ENCODE measurements at places on chromosomes 5 and 9. TPM values are rescaled to one million over a fixed set of nuclear protein-coding genes. Genes with fewer than 3 reads are reported as not detected.
A peak's percentile ranks its signal among the peaks of the same experiment; 100 is the strongest.

DNA sequence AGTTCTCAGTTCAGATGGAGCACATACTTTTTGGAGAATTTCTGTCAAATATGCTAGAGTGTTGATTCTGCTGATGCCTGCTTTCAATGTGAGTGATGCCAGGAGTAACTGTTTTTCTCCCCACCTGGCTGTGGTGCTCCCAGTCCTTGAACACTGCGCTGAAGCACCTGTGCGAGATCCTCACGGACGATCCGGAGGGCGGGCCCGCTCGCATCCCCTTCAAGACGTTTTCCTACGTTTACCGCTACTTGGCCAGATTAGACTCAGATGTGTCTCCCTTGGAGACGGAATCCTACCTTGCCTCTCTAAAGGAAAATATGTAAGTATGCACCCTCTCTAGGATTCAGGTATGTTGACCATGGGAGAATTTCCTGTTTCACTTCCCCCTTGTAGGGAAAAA, 19.4 kb downstream of the ROPN1L start:
- no peaks in the 10 kb centered on the region for H3K4me1 ChIP-seq
- H3K4me3 ChIP-seq, result no peak overlapping the region
- H3K36me3 ChIP-seq, result peaks cover 3% of the 10 kb centered on the region
- H3K27me3 ChIP-seq, result no peaks in the 10 kb centered on the region

DNA sequence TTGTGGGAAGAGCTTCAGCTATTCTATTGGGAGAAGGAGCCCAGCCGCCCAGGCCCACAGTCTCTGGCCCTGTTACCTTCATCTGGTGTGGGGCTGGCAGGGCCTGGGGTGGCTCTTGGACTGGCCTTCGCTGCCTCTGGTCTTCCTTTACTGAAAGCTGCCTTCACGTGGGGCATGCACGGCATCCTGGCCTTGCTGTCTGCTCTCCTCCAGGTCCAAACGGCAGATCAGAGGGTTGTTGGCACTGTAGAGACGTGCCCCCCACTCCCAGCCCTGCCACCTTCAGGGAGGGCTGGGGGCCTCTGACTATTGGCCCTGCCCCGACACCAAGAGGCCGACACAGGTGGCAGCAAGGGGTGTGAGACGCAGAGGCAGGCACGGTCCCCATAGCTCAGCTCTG, 291.3 kb upstream of the IRX1 start:
- DNase-seq, result no peak
- H3K27ac ChIP-seq, result no peak overlapping the region
- no peaks in the 10 kb centered on the region for H3K4me1 ChIP-seq
- H3K4me3 ChIP-seq, result no peak overlapping the region
- peaks cover 4% of the 10 kb centered on the region for H3K36me3 ChIP-seq
- H3K27me3 ChIP-seq, result no peaks in the 10 kb centered on the region

GRCh38 chr5:171840711-171841522, 55.3 kb downstream of the SMIM23 start:
- H3K4me3 ChIP-seq, result no peak overlapping the region
- H3K27ac ChIP-seq, result no peak overlapping the region
- H3K36me3 ChIP-seq, result peaks cover 9% of the 10 kb centered on the region
- no peak for DNase-seq
- H3K4me1 ChIP-seq, result peaks cover 10% of the 10 kb centered on the region
- H3K27me3 ChIP-seq, result peaks cover 4% of the 10 kb centered on the region

- H3K4me3 ChIP-seq, result no peak overlapping the region
- no peak overlapping the region for H3K27ac ChIP-seq
- no peak for DNase-seq
- no peaks in the 10 kb centered on the region for H3K27me3 ChIP-seq
These were observed 27.2 kb upstream of the FCN1 start for GRCh38 chr9:134944916-134945315.

- DNase-seq, result no peak
- no peaks in the 10 kb centered on the region for H3K27me3 ChIP-seq
- no peak overlapping the region for H3K4me3 ChIP-seq
- H3K4me1 ChIP-seq, result peaks cover 2% of the 10 kb centered on the region
- H3K27ac ChIP-seq, result peak overlapping the region; percentile 24
These were observed 40.7 kb downstream of the CNTRL start for GRCh38 chr9:121115466-121115865.

DNA sequence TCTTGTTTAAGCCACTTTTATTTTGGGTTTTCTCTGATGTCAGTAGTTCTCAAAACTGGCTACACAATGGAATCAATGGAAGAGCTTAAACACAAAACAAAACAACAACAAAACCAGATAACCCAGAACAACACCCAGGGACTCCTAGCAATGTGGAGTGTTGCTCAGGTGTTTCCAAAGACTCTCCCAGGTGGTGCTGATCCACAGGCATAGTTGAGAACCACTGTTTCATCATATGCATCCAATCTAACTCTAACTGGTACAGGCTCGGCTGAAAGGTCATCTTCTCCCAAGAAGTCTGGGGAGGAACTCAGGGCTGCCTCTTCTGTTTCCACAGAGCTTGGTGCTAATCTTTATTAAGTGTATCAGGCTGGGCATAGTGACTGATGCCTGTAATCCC, 5.4 kb upstream of the ALDH1B1 start:
- peaks cover 2% of the 10 kb centered on the region for H3K27me3 ChIP-seq
- H3K36me3 ChIP-seq, result no peaks in the 10 kb centered on the region
- no peak for DNase-seq
- no peak overlapping the region for H3K27ac ChIP-seq
- H3K4me3 ChIP-seq, result no peak overlapping the region

DNA sequence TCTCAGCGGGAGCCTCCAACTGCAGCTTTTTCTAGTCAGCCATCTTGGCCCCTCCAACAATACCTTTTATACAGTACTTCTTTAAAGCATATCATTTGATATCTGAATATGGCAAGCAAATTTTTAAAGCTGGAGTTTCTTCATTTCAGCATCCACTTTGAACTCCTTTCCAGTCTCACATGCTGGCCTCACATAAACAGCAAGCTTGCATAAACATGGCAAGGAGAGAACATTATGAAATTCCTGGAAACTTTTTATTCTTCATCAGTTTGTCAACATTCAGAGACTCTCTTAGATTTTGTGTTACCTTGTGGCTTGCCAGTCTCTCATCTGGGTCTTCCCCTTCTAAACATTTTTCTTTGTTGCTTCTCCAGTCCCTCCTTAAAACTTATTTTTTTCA, 745.3 kb downstream of the NR2F1-AS1 start:
- no peak overlapping the region for H3K4me3 ChIP-seq
- no peak for DNase-seq
- peaks cover 1% of the 10 kb centered on the region for H3K27me3 ChIP-seq
- H3K27ac ChIP-seq, result no peak overlapping the region

GRCh38 chr9:69971643-69972449, 71.8 kb upstream of the MAMDC2 start:
- DNase-seq, result peak; percentile 18
- no peak overlapping the region for H3K4me3 ChIP-seq
- H3K4me1 ChIP-seq, result no peaks in the 10 kb centered on the region
- no peaks in the 10 kb centered on the region for H3K27me3 ChIP-seq
- no peaks in the 10 kb centered on the region for H3K36me3 ChIP-seq

The SHOC1 gene
- polyA plus RNA-seq, result not detected

- no peak for DNase-seq
- no peak overlapping the region for H3K27ac ChIP-seq
- no peaks in the 10 kb centered on the region for H3K36me3 ChIP-seq
- H3K4me3 ChIP-seq, result no peak overlapping the region
These were observed 30.9 kb upstream of the CPEB4 start for GRCh38 chr5:173857234-173857633.

- no peak overlapping the region for H3K27ac ChIP-seq
- H3K4me3 ChIP-seq, result no peak overlapping the region
- no peaks in the 10 kb centered on the region for H3K4me1 ChIP-seq
These were observed 153.0 kb downstream of the HMHB1 start for GRCh38 chr5:143964919-143965318.

The DNM1 gene
- 0.32 TPM for polyA plus RNA-seq

Data from immature natural killer cell (primary cell).